Activated CD4-positive, alpha-beta T cell treated with anti-CD3 and anti-CD28 coated beads, Interleukin-2, amount 10 ng/mL, durations not matched to agents 24 days and 14 days (primary cell): ENCODE measurements at places on chromosomes 16 and 17. TPM values are rescaled to one million over a fixed set of nuclear protein-coding genes. Genes with fewer than 3 reads are reported as not detected.

HAS3 gene
- total RNA-seq: 0.56 and 0.64 TPM in 2 replicates

HDAC5 gene
- total RNA-seq: 16.1 and 17.7 TPM in 2 replicates

PRRT2 gene
- total RNA-seq: 1.6 and 1.7 TPM in 2 replicates

RAB37 gene
- total RNA-seq: 5.5 and 7.5 TPM in 2 replicates

CCL13 gene
- not detected in 2 replicates for total RNA-seq

CARD14 gene
- not detected in 2 replicates for total RNA-seq

KCNAB3 gene
- total RNA-seq: 9.7 and 12.8 TPM in 2 replicates

FBXW10 gene
- 0.09 TPM in 2 replicates for total RNA-seq

HOXB9 gene
- 0.21 and 0.30 TPM in 2 replicates for total RNA-seq

TP53TG3 gene
- total RNA-seq: not detected in 2 replicates

MAF gene
- total RNA-seq: 61.5 and 62.8 TPM in 2 replicates

METTL2A gene
- total RNA-seq: 35.6 and 36.8 TPM in 2 replicates

KRTAP9-2 gene
- total RNA-seq: not detected in 2 replicates

TRIM37 gene
- 26.5 and 29.3 TPM in 2 replicates for total RNA-seq

ACE gene
- total RNA-seq: 0.26 TPM in 1 of 2 replicates, not detected in the other

ELOB gene
- total RNA-seq: 241 and 259 TPM in 2 replicates

CDRT15 gene
- not detected in 2 replicates for total RNA-seq

UMOD gene
- total RNA-seq: not detected in 2 replicates

ESRP2 gene
- 0.07 and 0.09 TPM in 2 replicates for total RNA-seq

CAMKK1 gene
- 8.6 and 9.2 TPM in 2 replicates for total RNA-seq

SLFN12L gene
- 43.1 and 44.8 TPM in 2 replicates for total RNA-seq

SPNS3 gene
- total RNA-seq: 1.3 and 1.9 TPM in 2 replicates

ZP2 gene
- not detected in 2 replicates for total RNA-seq

SCARF1 gene
- 8.4 and 9.5 TPM in 2 replicates for total RNA-seq

SLC6A4 gene
- not detected in 2 replicates for total RNA-seq

GSG1L2 gene
- total RNA-seq: not detected in 2 replicates

ADAD2 gene
- total RNA-seq: not detected in 2 replicates

DYNLL2 gene
- 36.6 and 37.2 TPM in 2 replicates for total RNA-seq

SYNGR2 gene
- total RNA-seq: 123 and 125 TPM in 2 replicates

C1QTNF1 gene
- total RNA-seq: not detected in 2 replicates

RABEP1 gene
- total RNA-seq: 57.3 and 58.2 TPM in 2 replicates

JMJD8 gene
- 60.3 and 61.1 TPM in 2 replicates for total RNA-seq

CA10 gene
- total RNA-seq: not detected in 2 replicates

FNDC8 gene
- not detected in 2 replicates for total RNA-seq

C16orf89 gene
- not detected in 2 replicates for total RNA-seq

CDR2L gene
- 1.4 and 1.8 TPM in 2 replicates for total RNA-seq

TBC1D26 gene
- total RNA-seq: not detected in 2 replicates

EFCAB13 gene
- 1.1 and 1.9 TPM in 2 replicates for total RNA-seq

SULT1A1 gene
- total RNA-seq: 9.4 and 12.1 TPM in 2 replicates

KRTAP9-8 gene
- total RNA-seq: not detected in 2 replicates

TMC8 gene
- 231 and 234 TPM in 2 replicates for total RNA-seq

HEATR9 gene
- total RNA-seq: 0.14 TPM in 1 of 2 replicates, not detected in the other

PIK3R5 gene
- 32.6 and 36.8 TPM in 2 replicates for total RNA-seq

SULT1A2 gene
- total RNA-seq: 0.23 and 0.52 TPM in 2 replicates

ARL5C gene
- total RNA-seq: not detected in 2 replicates

C1QTNF8 gene
- not detected in 2 replicates for total RNA-seq

TEKT3 gene
- total RNA-seq: not detected in 2 replicates
